ENCODE measurements at places on chromosomes 1 and 21.

GRCh38 chr1:67544921-67545320 lies 114.7 kb upstream of the SERBP1 start:
- DNase-seq = no peak

GRCh38 chr1:230125640-230126528 lies 58.8 kb downstream of the GALNT2 start:
- DNase-seq = peak; percentile 49

DNA sequence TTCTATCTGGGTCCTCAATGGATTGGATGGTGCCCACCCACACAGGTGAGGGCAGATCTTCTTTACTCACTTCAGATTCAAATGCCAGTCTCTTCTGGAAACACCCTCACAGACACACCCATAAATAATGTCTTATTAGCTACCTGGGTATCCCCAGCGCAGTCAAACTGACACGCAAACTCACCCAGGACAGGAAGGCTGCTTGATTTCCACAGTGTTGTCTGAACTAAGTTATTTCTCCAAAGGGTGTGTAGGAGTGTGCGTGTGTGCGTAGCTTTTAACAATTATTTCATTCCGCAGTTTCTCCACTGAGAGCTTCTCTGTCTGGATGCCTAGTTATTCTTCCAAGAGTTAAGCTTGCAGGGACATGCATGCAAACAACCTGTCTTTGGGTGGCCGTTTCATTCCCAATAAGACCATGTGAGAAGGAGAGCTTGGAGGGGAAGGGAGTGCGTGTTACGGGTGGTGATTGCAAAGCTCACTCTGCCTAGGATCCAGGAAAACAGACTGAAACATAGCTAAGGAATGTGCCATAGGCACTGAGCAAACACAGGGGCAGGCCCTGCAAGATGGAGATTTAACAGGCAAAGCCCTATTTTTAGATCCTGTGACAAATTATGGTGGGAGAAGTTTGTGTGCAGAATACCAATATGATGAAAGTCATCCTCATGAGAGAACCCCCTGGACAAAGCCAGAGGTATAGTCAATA lies 269.7 kb downstream of the DYRK1A start:
- DNase-seq = no peak

DNA sequence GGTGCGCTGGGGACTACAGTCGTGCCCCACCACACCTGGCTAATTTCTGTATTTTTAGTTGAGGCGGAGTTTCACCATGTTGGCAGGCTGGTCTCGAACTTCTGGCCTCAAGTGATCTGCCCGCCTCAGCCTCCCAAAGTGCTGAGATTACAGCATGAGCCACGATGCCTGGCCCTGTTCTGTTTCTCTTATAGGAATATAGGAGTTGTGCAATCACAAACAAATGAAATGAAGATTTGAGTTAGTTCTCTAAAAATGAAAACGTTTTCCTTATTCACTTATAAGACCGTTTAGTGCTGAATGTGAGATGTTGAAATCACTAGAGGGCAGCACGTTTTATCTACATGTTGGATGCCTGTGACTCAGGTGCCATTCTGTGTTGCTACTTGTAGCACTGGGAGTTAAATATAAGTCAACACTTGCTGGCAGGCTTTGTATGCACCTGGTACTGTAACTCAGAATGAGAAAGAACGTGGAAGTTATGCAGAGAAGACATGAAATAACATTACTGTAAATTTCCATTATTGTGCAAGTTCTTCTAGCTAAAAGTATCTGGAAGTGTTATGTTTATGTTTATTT lies 45.8 kb downstream of the MIGA1 start:
- peak; percentile 8 for DNase-seq

GRCh38 chr1:169680377-169681019 lies 30.9 kb downstream of the SELL start:
- peak; percentile 69 for DNase-seq

DNA sequence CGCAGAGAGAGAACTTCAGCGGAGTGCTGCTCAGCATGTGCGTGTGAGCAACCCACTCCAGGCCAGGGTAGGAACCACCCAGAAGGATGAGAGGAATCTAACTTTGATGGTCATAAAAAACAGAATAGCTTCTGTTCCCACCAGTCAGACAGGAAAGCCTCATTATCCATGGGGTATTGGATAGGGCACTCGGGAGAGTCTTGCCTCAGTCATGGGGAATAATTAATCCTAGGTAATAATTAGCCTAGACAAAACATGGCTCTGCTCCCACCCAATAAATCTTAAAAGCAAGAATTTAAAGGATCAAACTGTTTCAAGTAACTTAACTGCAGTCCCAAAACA lies 35.3 kb downstream of the LDLRAD1 start:
- no peak for DNase-seq

Measured in stimulated activated CD4-positive, alpha-beta T cell treated with anti-CD3 and anti-CD28 coated beads, Interleukin-1b, Interleukin-23, amount 100 ng/mL, for 48 hours (primary cell).